ENCODE measurements at places on chromosomes 7 and 10.

DNA sequence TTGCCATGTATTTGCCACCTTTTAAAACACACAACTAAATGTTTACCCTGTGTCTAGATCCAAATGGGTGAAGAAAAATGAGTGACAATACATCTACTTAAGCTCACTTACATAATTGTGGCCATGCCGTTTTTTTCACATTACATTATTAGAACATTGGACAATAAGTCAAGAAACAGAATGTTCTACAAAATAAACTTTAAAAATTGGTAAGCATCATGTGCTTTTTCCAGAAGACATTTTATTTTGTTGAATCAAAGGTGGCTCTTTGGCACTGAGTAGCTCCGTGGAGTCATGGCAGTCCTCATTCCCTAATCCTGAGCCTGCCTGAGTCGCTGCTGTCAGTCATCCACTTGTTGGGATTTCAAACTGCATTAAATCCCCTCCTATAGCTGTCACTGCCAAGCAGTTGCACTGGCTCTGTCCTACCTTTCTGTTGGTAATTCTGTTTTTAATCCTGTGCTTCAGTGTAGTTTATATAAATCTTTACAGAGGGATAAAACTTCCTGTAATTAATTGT is 32.3 kb downstream of the CAV1 start:
- DNase-seq, result no peak

DNA sequence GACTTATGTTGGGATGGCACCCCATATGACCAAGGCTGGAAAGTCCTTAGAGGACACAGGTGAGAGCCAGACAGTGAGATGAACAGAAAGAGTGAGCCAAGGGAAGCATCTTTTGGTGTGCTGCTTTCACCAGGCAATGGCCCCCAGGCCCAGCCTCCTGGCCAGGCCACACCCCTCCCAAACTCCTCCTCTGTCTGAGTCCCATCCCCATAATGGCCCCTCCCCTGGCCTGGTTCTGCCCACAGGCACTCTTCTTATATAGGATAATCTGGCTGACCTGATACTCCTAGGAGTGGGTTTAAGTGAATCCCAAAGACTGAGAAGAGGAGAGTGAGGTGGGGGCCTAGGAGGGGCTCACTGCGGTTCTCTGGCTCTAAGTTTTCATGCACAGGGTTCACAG is 252.5 kb downstream of the RPS24 start:
- DNase-seq, result no peak

GRCh38 chr7:40899636-40900507 is 765.1 kb downstream of the SUGCT start:
- DNase-seq, result no peak

- no peak for DNase-seq
Measured at GRCh38 chr10:62842983-62843382, 26.8 kb upstream of the EGR2 start.

GRCh38 chr10:33734393-33735155 is 400.1 kb upstream of the NRP1 start:
- no peak for DNase-seq

- DNase-seq, result no peak
Measured at GRCh38 chr7:104469166-104469820, 140.9 kb downstream of the LHFPL3 start.

DNA sequence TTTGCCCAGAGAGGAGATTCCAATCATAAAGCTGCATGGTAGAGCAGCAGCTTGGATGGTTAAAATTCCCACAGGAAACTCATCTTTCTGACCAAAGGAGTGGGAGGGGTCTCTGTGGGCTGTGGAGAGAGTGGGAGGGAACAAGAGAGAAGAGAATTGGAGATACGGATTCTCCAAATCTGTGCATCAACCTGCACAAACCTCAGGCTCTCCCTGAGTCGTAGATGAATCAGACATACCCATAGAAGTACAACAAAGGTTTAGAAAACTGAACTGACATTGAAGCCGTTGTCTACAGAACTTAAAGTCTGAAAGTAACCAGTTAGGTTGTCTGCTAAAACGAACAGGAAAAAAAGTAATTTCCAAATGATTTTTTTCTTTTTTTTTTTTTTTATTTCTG is 41.9 kb downstream of the CYCS start:
- DNase-seq, result no peak

- DNase-seq, result no peak
Measured at GRCh38 chr10:48206482-48207250, 67.8 kb downstream of the FRMPD2 start.

DNA sequence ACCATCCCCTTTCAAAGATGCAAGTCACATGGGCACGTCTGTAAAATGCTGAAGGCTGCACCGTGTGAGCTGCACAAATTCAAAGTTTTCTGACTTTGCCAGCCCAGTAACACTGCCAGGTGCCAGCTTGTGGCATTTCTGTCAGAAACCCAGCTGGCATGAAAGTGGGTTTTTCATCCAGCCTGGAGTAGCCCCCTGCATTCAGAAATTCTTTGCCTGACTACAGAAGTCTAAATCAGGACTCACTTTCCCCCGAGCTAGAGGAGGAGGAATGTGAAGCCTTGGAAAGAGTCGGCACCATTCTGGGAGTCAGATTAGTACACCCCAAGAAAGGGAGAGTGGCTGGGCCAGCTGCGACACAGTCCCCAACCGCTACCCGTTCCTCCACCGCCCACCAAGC is 56.7 kb upstream of the EN2 start:
- no peak for DNase-seq

DNA sequence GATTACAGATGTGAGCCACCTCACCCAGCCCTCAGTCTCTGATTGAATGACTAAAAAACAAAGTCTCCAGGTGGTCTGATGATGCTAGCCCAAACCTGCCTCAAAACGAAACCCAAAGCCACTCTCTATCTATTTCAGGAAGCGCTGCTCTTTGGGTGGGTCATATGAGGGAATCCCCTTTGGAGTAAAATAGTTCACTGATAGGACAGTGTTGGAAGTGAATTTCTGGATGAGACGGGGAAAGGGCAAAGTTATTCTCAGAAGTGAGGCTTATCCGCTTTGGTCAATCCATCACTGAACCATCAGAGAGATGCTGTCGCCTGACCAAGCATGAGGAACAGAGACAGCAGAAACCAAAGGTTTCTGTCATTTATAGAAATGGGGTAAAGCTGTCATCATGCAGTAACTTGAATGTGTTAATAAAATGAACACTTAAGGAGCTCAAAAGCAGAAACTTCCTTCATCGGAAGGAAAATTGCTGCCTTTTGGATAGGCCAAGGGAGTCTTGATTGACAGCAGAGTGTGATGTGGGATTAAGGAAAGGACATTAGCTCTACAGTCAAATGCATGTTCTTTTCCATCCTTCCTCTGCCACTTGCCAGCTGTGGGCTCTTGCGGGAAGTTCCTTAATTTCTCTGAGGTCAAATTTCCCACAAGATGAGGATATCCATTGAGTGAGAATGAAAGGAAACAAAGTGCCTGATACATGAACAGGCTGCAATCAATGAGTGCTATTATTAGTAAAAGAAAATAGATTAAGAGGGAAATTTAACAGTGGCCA is 64.9 kb upstream of the C1QL3 start:
- no peak for DNase-seq

- DNase-seq, result no peak
Measured at GRCh38 chr7:47422611-47423010, 159.3 kb downstream of the TNS3 start.

DNA sequence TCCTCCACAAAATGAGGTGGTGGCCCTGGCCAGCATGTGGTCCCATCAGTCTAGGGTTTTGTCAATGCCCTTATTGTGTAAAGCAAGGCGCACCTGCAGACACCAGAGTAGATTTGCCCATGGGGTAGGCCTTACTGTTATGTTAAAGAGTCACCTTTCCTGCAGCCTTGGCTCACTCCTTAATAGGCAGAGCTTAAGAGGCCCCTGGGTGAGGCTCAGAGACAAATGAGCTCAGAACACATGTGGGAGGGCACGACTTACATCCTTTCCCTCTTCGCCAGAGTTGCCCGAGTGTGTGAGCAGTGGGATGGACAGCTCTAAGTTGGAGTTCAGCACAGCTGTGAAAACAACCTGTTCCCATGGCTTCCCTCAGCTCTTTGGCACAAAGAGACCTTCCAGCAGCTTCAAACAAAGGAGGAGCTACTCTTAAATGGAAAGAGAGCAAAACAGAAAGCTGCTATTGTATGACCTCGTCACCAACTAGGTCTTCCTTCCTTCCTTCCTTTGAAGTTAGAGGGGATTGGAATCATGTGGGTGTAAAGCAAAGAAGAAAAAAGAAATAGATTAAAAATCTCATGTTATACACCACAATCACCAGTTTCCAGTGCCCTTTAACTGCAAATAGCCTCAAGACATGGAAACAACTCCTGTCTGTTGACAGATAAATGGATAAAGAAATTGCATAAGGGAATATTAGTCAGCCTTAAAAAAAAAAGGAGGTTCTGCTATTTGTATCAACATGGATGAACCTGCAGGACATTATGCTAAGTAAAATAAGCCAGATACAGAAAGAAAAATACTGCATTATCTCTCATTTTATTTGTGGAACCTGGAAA is 11.9 kb upstream of the XPNPEP1 start:
- no peak for DNase-seq

DNA sequence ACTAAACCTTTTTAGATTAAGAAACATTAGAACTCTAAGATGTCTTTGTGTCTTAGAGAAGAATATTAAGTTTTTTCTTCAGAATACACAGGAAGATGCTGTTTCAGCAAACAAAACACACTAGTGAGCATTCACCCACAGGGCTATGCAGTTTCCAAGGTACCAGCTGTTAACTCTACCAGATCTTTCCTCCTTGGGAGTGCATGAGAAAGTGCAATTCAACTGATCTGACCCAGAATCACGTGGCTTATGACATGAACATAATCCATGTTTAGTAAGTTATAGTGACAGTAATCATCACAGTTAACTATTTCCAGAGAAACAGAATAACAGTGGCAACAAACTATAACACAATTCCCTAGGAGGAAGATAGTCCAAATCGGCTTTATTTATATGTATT is 270.7 kb downstream of the CACNA2D1 start:
- no peak for DNase-seq

DNA sequence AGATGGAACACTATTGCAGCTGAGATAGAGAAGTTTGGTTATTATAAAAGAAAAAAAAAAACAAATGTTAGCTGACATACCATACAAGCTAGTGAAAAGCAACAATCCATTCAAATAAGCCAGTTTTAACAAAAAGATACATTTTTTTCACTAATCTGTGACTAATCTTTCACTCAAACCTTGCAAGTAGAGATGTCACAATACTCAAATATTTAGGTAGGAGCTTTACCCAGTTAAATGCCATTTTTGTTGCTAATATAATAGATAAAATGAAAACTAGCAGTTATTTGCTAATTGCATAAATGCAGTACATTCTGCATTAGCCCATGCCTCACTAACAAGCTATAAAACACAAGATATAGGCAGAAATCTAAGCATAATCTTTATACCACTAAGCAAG is 123.6 kb downstream of the BTAF1 start:
- no peak for DNase-seq

- no peak for DNase-seq
Measured at GRCh38 chr7:100509231-100509630, 25.5 kb downstream of the NYAP1 start.

DNA sequence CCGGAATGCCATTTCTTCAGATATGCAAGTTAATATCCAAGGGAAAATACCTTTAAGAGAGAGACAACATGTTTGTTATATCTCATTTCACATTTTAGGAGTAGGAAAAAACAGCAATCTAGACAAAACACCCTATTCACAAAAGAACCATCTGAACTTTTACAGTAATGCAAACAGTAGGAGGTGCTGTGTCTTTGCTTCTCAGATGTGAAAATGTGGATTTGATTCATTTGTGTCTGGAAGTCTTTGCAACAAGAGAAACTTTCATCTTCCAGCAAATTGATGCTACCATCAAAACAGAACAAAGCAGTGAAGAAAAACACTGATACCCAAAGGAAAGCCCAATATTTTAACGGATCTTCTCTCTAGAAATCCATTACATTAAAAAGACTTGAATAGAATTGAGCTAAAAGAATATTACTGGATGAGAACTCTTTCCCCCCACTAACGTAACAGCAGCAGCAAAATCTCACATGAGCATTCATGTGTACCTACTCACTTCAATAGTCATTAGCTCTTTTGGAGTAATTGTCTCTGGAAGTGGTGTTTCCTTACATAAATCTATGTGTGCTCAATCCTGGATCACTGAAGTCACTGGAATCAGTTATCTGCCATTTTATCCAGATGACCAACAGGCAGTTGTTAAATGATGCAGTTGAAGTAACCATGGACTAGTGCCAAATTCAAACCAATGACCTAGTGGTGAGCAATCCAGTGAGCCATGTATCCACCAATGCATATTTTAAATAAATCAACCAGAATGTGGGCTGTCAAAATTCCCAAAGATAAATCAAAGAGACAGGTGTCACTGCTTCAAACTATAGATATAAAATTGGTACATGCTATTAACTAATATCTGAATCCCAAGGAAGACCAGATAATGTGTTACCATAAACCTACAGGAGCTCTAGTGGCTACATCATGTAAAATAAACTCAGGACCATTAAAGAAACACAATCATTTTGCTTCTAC is 1.8 kb downstream of the SEMA3C start:
- no peak for DNase-seq

- DNase-seq, result no peak
Measured at GRCh38 chr10:33132626-33133025, 174.6 kb upstream of the ITGB1 start.

GRCh38 chr7:946256-946996 is 8.1 kb downstream of the ADAP1 start:
- no peak for DNase-seq

GRCh38 chr10:119493155-119493554 is 49.4 kb downstream of the RGS10 start:
- no peak for DNase-seq

DNA sequence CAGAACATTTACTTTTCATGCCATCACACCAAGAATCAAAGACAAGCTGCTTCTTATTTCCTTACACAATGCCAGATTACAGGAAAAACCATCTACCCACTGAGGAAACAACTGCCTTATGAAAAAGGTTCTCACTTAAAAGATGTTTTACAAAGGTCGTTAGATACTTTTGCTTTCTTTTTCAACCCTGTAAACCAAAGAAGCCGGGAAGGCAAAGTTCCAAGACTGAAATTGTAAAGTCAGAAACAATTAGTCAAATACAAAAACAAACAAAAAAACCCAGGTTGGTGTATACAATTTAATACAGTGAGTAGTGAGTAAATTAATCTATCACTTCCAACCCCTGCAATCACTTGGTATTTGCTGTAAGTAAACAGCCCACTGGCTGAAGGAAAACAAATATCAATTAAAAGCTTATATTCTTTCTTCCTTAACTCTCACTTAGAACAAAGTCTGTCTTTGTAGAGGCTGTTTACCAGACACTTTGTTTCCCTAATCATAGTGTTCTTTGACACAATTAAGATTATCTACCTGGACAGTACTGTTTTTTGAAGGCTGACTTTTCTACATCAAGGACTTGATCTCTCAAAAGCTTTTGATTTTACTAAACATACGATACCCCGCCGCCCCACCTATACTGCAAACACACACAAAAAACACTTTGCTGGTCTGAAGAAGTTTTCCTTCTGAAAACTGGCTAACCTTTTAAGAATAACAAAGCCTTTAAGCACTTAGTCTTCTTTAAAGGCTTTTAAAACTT is 18.1 kb downstream of the ERLIN1 start:
- DNase-seq, result no peak

- no peak for DNase-seq
Measured at GRCh38 chr7:39607865-39608264, 15.5 kb upstream of the RALA start.

GRCh38 chr10:92113911-92114600 is 176.8 kb downstream of the CPEB3 start:
- DNase-seq, result no peak

- DNase-seq, result no peak
Measured at GRCh38 chr7:97578225-97578624, 153.7 kb upstream of the TAC1 start.

All from effector memory CD8-positive, alpha-beta T cell (primary cell).